Stimulated activated CD8-positive, alpha-beta memory T cell treated with anti-CD3 and anti-CD28 coated beads, Interleukin-15, amount 100 ng/mL, for 4 hours (primary cell): ENCODE measurements at places on chromosomes 12 and 14.

GRCh38 chr14:95548328-95548929, 13.6 kb downstream of the GLRX5 start:
- DNase-seq: no peak

DNA sequence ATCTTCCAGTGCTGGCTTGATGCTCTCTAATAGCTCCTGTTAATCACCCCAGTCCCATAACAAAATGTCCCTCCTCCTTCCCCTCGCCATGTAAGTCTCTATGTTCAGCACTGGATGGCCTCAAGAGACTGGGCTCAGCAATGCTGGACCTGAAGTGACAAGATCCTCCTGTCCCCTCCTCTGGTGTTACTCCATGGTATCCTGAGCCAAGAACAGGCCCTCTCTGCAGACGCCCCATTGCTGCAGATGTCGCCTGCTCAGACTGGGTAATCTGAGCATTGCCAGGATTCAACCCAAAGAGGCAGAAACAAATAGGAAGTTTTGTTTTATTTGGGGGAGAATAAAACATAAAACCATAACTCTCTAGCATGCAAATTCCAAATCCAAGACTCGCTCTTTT, 149.7 kb downstream of the NTF3 start:
- DNase-seq: no peak

DNA sequence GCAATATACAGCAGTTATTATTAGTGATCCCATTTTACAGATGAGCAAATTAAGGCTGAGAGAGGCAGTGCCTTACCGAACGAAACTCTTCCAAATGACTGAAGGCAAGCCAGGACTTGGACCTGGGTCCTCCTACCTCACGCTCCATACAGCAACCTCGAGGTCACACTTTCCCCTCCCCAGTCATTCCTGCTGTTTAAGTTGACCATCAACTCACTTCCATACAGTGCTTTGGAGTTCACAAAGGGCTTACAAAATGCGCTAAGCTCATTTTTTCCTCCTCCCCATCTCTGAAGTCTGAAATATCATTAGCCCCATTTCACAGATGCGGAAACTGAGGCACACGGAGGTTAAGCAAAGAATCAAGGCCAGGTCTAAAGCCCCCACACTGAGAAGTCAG, 4.3 kb downstream of the HNF1A start:
- no peak for DNase-seq

DNA sequence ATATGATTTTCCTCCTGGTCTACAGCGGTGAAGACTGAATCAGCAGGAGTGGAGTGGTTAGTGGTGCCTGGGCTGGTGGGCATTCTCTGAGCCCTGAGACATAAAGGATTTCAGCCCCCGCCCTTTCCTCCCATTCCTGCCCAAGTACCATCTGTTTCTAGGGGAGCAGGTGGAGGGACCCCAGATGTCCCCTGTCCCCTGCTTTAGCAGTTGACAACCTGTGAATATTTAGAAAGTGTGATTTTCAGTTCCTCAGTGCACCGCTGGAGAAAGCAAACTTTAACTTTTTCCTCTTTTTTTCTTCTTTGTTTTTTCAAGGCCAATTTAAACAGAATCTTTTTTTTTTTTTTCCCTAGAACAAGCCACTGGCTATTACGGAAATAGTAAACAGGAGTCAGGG, 163.8 kb upstream of the MYL2 start:
- DNase-seq: no peak

GRCh38 chr14:105456736-105457617, 17.6 kb upstream of the CRIP2 start:
- DNase-seq: no peak

DNA sequence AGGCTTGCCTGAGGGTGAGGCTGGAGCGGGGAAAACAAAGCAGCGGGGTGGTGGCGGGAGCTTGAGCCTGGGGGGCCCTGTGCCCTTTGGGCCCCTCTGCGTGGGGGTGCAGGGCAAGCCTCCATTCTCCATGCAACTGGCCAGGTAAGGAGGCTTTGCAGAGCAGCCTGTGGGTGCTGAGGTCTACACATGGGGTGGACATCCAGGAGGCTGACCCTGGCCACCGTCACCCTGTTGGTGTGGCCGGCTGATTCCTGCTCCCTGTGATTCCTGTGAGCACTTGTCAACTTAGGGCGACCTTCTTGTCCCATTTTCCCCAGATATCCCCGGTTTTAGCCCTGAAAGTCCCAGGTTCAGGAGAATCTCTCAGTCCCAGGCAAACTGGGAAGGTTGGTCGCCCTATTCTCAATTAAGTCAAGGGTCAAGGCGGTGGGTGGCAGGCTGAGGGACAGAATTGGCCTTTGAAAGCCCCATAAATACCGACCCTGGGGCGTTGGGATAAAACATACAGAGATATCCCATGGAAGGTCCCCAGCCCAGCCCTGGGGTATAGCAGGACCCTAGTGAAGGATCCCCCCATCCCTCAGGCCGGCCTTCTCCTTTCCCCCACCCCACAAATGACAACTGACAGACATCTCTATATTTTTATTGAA, 70.5 kb downstream of the PRIMA1 start:
- no peak for DNase-seq

DNA sequence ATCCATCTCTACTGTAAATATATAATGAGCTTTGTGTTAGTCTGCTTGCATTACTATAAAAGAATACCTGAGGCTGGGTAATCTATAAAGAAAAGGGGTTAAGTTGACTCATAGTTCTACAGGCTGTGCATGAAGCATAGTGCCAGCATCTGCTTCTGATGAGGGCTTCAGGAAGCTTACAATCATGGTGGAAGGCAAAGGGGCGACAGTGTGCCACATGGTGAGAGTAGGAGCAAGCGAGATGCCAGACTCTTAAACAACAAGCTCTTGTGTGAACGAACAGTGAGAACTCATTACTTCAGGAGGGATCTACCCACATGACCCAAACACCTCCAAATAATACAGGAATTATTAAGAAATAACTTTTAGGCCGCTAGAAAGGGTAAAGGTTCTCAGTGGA, 28.1 kb downstream of the APOBEC1 start:
- DNase-seq: no peak

- no peak for DNase-seq
Observed at GRCh38 chr14:56002342-56002741, 115.9 kb upstream of the PELI2 start.

GRCh38 chr12:129202109-129202814, 349.0 kb downstream of the GLT1D1 start:
- DNase-seq: no peak

- DNase-seq: no peak
Observed at GRCh38 chr12:65306366-65307168, 28.1 kb downstream of the MSRB3 start.

DNA sequence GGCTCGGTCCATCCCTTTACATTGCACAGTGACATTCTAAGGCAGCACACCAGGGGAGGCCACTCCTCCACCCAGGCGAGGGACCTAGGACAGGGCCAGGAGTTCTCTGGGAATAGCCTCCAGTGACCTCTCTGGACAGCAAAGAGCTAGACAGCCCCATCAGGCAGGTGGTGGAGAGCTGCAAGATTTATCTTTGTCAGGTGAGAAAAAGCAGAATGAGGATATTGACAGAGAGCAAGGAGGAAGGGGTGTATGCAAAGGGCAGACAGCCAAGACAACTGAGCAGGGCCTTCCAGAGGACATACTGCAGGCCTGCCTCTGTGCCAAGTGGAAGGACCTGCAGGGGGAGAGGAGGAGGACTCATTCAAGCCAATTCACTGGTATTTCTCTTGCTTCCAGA, 112.4 kb upstream of the MAX start:
- no peak for DNase-seq

DNA sequence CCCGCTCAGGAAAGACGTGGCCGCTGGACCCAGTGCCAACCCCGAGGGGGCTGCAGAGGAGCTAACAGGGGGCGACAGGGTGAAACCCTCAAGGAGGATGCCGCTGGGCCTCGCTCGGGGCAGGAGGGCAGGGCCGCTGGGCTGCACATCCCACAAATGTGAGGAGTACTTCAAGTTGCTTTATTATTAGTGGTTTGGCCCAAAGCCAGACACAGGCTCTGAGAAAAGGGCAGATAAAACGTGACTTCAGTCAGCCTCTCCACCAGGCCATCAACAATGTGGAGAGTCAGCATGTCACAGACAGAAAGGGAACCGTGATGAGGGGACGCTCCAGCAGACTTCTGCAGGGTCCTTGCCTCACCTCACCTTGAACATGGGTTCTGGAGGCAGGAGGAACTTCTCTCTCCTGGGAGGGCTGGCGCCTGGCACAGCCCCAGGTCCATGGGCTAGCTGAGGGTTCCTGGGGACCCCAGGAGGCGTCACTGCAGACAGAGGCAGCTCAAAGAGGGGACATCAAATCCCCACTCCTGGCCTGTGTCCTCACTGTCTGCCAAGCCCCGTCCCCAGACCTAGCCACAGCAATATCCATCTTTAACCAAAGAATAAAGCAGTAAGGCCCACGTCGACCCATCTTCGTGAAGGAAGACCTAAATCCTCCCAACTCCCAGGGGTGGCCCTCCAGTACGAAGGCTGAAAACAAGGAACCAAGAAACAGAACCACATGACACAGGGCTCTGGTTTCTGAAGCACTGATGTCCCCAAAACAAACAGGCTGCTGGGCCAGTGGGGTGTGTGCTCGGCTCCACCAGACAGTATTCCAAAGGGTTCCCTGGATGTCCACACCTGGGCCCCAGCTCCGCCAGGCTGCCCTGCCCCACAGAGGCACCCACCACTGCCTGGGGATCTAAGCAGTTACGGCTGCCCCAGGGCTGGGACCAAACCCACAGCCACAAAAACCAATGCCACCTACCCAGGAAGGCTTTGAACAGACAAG, 35.1 kb downstream of the CCDC85C start:
- DNase-seq: no peak

- no peak for DNase-seq
Observed at GRCh38 chr14:28813810-28814209, 47.2 kb downstream of the FOXG1 start.

GRCh38 chr12:113855998-113856397, 110.1 kb downstream of the RBM19 start:
- DNase-seq: no peak

DNA sequence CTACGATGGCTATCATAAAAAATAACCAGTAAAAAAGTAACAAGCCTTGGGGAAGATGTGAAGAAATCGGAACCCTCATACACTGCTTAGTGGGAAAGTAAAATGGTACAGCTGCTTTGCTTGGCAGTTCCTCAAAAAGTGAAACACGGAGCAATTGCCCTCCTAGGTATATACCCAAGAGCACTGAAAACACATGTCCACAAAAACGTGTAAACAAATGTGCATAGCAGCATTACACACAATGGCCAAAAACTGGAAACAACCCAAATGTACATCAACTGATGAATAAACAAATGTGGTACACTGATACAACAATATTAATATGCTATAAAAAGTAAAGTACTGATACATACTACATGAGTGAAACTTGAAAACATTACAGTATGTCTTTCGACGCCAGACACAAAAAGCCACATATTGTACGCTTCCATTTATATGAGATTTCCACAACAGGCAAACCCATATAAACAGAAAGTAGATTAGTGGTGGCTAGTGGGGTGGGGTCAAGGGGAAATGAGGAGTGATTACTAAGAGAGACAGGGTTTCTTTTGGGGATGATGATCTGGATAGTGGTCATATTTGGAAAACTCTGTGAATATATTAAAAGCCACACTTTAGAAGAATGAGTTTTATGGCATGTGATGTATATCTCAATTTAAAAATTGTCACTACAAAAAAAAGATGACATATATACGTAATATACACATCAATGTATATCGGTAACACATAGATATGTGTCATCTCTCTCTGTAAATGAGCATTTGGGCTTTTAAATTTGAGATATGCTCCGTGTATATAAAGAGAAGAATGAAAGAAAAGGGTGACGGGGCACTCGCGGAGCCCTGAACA, 996 bp downstream of the SLC41A2 start:
- DNase-seq: no peak

- no peak for DNase-seq
Observed at GRCh38 chr12:27555925-27556778, 32.1 kb downstream of the PPFIBP1 start.

GRCh38 chr14:68476212-68477109, 316.4 kb downstream of the ZFP36L1 start:
- DNase-seq: no peak

GRCh38 chr12:75812271-75813018, 219.1 kb downstream of the PHLDA1 start:
- DNase-seq: no peak

DNA sequence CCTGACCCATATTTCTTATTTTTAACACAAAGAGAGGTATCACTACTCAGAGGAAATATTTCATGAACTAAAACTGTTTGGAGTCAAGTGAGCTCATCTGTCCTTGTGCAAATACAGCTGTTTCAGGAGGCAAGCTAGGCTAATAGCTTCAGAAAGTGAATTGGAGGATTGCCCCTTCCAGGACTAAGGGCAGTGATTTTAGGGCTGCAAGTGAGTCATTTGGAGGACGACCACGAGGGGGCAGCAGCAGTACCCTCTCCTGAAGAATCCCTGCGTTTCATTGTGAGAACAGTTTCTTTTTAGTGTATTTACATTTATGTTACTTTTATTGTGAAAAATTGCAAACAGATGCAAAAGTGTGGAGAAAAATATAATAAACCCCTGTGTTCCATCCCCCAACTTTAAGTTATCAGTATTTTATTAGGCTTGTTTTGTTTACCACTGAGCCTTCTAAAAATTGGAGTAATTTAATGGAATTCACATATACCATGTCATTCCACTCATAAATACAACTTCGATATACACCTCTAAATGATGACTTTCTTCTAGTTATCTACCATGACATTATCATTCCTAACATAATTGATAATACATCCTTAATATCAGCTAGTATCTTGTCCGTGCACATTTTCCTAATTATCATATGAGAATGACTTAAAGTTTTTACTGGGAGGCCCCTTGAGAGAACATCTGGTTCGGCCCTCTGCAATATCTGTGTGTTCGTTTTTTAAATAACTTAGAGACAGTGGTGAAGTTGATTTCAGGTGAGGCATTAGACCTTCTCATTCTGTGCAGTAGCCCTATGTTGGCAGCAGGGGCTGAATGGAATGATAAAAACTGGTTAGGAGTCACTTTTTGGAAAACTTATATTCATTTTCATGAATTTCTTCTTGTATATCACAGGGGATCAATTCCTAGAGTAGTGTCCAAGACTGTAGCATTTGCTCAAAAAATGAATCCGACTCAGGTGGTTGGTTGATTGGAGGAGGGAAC, 13.7 kb downstream of the FOXJ2 start:
- peak; percentile 50 for DNase-seq

GRCh38 chr12:45284096-45284901, 68.4 kb downstream of the ANO6 start:
- no peak for DNase-seq

DNA sequence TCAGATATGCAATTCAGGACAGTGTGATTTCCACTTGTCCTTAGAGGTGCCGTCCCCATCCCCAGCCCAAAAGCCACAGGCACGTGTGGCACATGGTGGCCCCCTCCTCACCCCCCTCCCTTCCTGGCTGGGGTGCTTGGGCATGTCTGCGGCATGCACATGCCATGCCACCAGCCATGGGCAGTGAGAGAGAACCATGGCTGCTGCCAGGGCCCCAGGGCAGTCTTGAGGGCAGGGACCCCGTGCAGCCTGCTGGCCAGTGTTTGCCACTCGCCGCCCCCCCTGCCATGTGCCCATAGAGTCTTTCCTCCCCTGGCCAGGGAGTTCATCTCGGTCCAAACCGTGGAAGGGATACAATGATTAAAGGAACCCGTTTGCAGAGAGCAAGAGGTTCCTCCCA, 41.5 kb downstream of the TNFAIP2 start:
- no peak for DNase-seq

- no peak for DNase-seq
Observed at GRCh38 chr12:54217774-54218241, 29.0 kb upstream of the SMUG1 start.

GRCh38 chr14:96363751-96364336, 518 bp downstream of the GSKIP start:
- no peak for DNase-seq

- DNase-seq: no peak
Observed at GRCh38 chr12:21429994-21430393, 7.5 kb upstream of the PYROXD1 start.

GRCh38 chr12:105378911-105379310, 48.4 kb downstream of the C12orf75 start:
- no peak for DNase-seq
